Activated T-cell treated with anti-CD3 and anti-CD28 coated beads for 24 hours (primary cell): ENCODE measurements at places on chromosomes 1 and 21.

DNA sequence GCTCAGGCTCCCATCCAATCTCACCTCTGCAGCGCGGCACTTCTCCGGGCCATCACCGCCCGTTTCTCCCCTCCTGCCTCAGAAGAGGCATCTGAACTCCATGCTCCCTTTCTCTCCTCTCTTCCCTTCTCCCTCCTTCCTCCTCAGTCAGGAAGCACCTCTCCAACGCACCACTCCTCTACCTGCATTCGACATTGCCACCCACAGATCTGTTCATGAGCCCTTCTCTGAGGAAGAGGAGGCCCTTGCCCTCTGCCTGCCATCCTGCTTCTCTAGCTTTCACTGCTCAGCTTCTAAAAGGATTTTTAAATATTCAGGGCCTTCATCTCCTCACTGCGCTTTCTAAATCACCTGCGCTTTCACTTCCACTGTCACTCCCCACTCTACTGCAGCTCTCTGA lies 120.0 kb downstream of the KIAA0319L start:
- no peak for DNase-seq

DNA sequence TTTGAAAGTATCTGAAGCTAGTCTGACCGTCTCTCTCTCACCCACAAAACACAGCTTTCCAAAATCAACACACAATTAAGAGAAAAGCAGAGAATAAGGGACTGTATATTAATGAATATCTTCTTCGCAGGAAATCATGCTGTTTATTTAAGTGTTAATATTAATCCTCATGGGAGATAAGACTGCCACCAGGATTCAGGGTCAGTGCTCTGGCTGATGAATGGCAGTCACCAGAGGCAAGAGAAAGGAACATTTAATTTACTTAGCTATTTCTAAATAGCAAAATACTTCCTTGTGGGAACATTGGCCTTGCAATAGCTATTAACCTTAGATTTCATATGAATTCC lies 2.2 kb downstream of the SCYL3 start:
- DNase-seq: no peak

DNA sequence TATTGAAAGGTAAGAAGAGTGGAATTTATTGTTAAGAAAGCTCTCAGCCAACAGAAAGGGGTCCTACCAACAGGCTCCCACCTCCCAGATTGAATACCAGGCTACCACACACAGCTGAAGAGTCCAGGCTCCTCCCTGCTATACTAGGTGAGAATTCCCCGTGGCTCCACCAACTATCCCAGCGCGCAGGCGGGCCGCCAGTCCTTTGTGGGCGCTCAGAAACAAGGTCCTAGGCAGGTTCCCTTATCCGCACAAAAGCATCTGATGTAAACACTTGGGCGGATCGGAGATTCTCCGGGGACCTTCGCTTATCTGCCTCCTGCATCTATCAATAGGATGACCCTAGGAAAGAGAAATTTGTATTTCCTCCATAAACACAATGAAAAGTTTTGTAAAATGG lies 423.9 kb upstream of the ADGRL4 start:
- no peak for DNase-seq

DNA sequence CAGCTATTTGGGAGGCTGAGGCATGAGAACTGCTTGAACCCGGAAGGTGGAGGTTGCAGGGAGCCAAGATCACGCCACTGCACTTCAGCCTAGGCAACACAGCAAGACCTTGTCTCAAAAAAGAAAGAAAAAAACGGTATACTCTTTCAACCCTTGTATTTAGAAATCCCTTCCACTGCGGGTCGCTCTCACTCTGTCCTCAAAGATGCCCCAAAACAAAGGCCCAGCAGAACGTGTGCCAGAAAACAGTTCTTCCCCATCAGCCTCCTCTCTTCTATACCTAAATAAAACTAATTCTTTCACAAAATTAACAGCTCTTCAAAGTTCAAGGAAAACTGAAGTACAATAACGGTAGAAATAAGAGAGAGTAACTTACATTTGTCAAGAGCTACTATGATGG lies 13.2 kb downstream of the SETD4 start:
- DNase-seq: no peak
